ENCODE measurements at places on chromosomes 11 and 22.

- DNase-seq = no peak
These were observed 69.3 kb downstream of the LRRC32 start for GRCh38 chr11:76601272-76601671.

DNA sequence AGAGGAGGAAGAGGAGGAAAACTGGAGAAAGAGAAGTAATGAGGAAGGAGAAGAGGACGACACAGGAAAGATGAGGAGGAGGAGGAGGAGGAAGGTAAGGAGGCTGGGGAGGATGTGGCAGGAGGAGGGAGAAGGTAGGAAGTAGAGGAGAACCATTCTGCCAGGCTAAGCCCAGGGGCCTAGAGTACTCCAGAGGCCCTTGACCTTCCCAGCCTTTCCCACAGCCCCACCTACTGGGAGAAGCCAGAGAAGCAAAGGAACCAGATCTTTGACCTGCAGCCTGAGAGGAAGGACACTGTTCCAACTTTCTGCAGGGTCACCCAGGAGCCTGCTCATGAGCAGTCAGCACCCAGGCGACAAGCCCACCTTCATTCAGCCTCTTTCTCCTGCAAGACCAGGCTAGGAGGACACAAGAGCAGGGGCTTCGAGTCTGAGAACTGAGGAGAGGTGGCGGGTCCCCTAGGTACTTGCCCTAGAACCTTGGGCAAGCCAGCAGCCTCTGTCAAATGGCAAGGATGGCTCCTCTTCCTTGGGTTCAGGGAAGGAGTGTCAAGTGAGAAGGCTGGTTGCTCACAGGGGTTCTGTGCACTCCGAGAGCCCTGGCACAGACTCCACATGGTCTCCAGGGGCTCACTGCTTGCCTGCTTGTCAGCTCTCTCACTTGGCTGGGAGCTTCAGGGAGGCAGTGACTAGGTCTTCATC lies 27.9 kb upstream of the OAF start:
- DNase-seq = no peak

DNA sequence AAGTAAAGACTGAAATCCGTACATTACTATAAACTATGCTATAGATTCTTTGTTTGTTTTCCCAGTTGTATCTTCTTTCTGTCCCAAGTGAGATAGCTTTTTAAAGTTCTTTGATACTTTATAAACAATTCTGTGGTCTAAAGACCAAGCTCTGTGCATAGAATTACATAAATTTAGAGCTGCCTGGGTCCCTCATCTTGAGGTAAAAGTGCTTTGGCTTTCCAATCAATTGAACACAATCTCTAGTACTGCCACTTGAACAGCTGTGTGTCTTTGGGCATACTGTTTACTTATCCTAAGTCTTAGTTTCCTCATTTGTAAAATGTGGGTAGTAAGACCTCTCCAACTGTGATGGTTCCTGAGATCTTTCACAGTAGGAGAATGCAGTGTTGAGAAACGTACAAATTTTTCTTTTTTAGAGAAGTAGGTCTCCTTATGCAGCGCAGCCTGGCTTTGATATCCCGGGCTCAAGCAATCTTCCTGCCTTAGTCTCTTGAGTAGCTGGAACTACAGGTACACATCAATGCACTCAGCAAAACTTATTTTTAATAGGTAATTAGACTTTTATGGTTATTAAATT lies 2.5 kb upstream of the EED start:
- DNase-seq = no peak

- DNase-seq = no peak
These were observed 21.5 kb upstream of the CSNK2A3 start for GRCh38 chr11:11374358-11375148.

DNA sequence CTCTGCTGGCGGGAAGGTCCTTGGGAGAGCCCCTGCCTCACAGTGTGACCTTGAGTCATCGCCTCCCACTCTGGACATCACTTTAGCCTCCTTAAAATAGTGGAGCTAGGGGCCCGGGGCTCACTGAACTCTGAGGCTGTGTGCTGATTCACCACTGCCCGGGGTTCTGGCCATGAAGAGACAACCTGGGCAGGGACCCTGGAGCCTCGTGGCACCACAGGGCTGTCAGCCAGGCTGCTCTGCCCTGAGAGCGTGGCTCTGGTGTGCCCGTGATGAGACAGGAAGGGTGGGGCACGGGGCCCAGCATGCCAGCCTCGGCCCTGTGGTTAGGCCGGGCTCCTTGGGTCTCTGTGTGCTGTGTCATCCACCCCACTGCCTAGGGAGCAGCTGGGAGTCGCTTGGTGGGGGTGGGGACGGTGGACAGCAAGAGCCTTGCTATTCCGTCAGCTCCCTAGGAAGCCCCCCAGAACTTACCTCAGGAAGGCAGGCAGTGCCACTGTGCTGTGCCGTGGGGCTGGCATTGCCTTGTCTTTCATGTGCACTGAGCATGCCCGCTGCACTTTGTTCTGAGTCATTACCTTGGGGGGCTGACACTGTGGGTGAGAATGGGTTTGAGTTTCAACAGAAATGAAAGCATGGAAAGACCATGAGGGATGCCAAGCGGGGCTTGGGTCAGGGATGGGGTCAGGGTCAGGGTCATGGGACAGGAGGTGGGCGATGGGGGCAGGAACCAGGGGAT lies 31.7 kb downstream of the TPCN2 start:
- no peak for DNase-seq

- DNase-seq = no peak
These were observed 428.1 kb downstream of the OPCML start for GRCh38 chr11:133104009-133104744.

DNA sequence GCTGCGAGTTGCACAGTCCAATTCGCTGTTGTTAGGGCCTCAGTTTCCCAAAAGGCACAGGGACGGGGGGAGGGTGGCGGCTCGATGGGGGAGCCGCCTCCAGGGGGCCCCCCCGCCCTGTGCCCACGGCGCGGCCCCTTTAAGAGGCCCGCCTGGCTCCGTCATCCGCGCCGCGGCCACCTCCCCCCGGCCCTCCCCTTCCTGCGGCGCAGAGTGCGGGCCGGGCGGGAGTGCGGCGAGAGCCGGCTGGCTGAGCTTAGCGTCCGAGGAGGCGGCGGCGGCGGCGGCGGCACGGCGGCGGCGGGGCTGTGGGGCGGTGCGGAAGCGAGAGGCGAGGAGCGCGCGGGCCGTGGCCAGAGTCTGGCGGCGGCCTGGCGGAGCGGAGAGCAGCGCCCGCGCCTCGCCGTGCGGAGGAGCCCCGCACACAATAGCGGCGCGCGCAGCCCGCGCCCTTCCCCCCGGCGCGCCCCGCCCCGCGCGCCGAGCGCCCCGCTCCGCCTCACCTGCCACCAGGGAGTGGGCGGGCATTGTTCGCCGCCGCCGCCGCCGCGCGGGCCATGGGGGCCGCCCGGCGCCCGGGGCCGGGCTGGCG lies at the start of gene BCR:
TSS of gene BCR (plus strand) at position 209 of the 592 bp plus-strand sequence. CDS start 452 bp downstream, outside the sequence.
- peak; percentile 18 for DNase-seq

GRCh38 chr11:28951191-28951590 lies 843.0 kb downstream of the METTL15 start:
- no peak for DNase-seq

DNA sequence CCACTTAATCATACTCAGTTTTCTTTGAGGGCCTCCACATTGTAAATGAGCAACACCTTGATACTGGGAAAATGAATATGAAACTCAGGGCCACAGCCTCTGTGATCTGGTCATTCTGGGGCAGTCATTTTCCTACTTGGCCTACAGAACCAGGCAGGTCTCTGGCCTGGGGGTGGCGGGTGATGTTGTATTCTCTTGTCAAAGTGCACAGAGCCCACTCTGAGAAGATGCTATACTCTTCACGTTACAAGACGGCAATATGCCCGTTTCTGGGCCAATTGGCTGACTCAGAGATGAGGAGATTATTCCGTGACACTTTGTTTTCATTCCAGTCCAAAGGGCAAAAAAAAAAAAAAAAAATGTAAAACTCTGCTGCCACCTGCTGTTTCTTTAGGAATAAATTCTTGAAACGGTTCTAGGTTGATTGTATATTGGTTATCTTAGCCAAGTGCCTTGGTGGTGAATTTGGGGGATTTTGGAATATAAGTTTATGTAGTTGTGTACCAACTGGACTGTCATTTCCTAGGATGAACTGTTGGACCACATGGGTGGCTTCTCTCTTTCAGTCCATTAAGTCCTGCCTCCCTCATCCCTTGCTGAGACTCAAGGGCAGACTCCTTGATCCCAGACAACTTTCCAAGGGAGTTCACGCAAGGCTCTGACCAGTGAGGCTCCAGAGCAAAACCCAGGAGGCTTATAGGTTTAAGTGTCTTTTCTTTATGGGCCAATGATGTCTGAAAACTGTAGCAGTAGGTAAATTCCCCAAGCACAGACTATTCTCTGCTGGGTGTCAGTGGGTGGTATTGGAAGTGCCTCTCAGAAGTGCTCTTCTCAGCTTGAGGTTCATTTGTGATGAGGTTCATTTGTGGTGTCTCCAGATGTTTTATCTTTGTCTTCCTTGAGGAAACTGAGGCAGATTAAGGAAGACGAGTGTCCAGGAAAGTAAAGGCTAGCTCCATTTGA lies 18.2 kb downstream of the ADM start:
- no peak for DNase-seq

DNA sequence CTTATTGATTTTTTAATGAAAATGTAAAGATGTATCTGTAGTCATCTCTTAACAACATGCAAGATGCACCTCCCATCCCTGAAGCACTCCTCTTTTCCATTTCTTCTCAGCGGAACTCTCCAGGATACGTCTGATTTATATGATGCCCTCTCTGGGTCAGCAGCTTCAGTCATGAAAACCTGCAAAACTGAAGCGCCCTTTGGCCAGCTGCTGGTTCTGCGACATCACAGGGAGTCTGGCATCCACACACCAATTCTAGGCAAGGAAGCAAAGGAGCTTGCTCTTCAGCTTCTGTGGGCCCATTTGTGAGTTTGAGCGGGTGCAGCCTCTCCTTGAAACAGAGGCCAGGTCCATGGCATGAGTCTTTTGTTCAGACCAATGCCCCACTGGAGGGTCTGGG lies 1253.3 kb downstream of the TBC1D22A start:
- DNase-seq = no peak

DNA sequence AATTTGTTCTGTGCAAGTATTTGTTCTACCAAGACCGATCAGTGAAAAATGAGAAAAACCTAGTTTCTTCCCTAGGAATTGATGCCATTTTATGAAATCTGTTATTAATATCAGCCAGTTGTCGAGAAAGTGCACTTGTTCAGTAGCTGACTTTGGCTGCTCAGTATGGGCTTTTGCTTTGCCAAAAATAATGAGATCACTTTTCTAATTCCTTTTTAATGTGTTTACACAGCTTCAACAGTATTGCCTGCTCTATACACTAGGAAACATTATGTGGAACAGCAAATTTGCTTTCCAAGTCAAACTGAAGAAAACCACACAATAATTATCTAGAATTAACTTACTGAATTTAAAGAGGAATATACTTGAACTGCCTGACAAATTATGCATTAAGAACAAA lies 34.4 kb downstream of the SCUBE2 start:
- no peak for DNase-seq

GRCh38 chr22:44650806-44651205 lies 51.2 kb upstream of the PRR5 start:
- no peak for DNase-seq

DNA sequence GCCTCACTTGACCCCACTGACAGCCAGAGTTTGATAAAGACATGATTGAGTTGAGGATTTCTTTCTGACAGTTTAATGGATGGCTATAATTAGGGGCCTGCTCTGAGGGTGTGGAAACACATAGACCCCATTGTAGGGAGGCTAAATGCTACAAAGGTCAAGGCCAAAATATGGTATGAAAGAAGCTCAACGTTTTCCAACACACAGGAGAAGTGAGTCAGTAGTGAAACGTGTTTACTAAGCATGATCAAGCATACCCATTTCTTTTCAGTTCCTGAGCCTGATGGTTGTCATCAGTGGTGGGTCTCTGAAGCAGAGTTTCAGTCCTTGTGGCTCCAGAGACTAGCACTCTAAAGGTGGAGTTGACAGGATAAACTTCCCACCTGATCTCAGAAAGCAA lies 69.7 kb downstream of the SNX19 start:
- no peak for DNase-seq

- DNase-seq = no peak
These were observed 20.9 kb downstream of the LRFN4 start for GRCh38 chr11:66877588-66878385.

GRCh38 chr11:69444381-69445130 lies 36.9 kb upstream of the LINC01488 start:
- DNase-seq = no peak

DNA sequence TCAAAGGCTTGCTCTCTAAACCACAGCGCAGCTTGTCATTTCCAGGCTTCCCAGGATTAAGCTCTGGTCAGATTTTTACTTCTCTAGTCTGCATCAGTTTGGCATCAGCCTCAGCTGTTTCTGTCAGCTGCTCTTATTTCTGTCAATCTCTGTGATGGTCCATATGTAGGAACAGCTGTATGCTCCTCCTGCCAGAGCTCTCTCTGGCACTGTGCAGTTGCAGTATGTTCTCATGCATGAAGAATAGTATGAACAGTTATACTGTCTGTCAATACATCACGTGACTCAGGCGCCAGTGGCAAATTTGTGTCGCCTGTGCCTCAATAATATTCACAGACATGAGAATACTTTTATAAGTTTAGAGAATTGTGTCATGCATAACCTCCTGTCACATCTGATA lies 6.7 kb downstream of the OR6M1 start:
- DNase-seq = no peak
